ENCODE measurements at places on chromosomes 3 and 15. TPM values are rescaled to one million over a fixed set of nuclear protein-coding genes. Genes with fewer than 3 reads are reported as not detected.

The SKOR1 gene
- total RNA-seq: 0.64 TPM

GRCh38 chr3:86147119-86147518 lies 843.8 kb downstream of the VGLL3 start:
- H3K27me3 ChIP-seq: no peaks in the 10 kb centered on the region
- DNase-seq: no peak
- H3K36me3 ChIP-seq: no peaks in the 10 kb centered on the region
- no peaks in the 10 kb centered on the region for H3K4me1 ChIP-seq

DNA sequence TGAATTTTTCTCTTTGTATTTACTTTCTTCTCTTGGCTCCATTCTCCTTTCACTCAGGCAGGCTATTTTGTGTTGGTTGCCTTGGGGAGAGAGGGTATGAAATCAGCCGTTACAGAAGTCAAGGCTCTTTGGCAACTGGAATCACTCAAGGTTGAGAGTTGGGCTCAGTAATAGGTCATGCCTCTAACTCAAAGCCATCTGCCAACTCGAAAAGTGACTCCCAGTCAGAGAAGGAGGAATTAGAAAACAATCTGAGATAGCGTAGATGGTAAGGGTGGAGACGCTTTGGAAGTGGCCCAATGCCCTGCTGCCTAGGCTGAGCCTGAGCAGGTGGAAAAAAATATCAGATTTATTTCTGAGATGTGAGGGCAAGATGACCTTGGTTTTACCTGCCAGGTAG lies 205.7 kb upstream of the ST8SIA2 start:
- no peaks in the 10 kb centered on the region for H3K4me1 ChIP-seq
- DNase-seq: no peak
- no peaks in the 10 kb centered on the region for H3K27me3 ChIP-seq

The TICRR gene
- 0.69 TPM for total RNA-seq

- H3K36me3 ChIP-seq: no peaks in the 10 kb centered on the region
- no peaks in the 10 kb centered on the region for H3K4me1 ChIP-seq
- no peak overlapping the region for H3K4me3 ChIP-seq
- no peaks in the 10 kb centered on the region for H3K27me3 ChIP-seq
- no peak for DNase-seq
Observed at GRCh38 chr3:74281705-74282104, 332.8 kb downstream of the CNTN3 start.

- H3K27ac ChIP-seq: peak overlapping the region; percentile 99
- H3K36me3 ChIP-seq: peaks cover 42% of the 10 kb centered on the region
- H3K4me1 ChIP-seq: peaks cover 74% of the 10 kb centered on the region
- DNase-seq: no peak
- H3K4me3 ChIP-seq: peak overlapping the region; percentile 98
- H3K27me3 ChIP-seq: no peaks in the 10 kb centered on the region
Observed at GRCh38 chr15:50353251-50353974, 1.6 kb downstream of the GABPB1 start.

The FBXW12 gene
- total RNA-seq: not detected

GRCh38 chr15:67225336-67225735 lies 29.1 kb downstream of the AAGAB start:
- no peak for DNase-seq
- H3K27me3 ChIP-seq: no peaks in the 10 kb centered on the region
- peaks cover 17% of the 10 kb centered on the region for H3K4me1 ChIP-seq
- peaks cover 41% of the 10 kb centered on the region for H3K36me3 ChIP-seq
- H3K4me3 ChIP-seq: no peak overlapping the region

DNA sequence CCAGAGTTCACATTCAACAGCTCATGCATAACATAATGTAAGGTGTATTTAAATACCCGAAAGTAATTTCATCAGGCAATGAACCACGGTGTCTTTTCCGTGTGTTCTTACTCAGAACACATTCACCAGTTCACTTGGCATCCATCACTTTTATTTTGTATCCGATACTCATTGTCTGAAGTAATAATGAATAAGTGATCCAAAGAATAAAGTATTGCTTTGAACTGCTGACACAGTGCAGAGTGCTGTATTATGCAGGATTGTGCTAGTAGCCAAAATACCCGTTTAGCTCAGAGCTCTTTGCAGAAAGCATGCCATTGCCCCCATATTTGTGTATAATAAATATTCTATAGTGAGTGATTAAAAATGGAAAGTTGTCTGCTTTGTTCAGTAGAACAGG lies 460.9 kb upstream of the KCNMB2 start:
- H3K4me1 ChIP-seq: peaks cover 6% of the 10 kb centered on the region
- H3K4me3 ChIP-seq: no peak overlapping the region
- H3K27me3 ChIP-seq: peaks cover 3% of the 10 kb centered on the region
- no peak for DNase-seq
